Endothelial cell of umbilical vein (primary cell): ENCODE measurements at places on chromosomes 1 and 21. TPM values are rescaled to one million over a fixed set of nuclear protein-coding genes. Genes with fewer than 3 reads are reported as not detected.
A peak's percentile ranks its signal among the peaks of the same experiment; 100 is the strongest.

DNA sequence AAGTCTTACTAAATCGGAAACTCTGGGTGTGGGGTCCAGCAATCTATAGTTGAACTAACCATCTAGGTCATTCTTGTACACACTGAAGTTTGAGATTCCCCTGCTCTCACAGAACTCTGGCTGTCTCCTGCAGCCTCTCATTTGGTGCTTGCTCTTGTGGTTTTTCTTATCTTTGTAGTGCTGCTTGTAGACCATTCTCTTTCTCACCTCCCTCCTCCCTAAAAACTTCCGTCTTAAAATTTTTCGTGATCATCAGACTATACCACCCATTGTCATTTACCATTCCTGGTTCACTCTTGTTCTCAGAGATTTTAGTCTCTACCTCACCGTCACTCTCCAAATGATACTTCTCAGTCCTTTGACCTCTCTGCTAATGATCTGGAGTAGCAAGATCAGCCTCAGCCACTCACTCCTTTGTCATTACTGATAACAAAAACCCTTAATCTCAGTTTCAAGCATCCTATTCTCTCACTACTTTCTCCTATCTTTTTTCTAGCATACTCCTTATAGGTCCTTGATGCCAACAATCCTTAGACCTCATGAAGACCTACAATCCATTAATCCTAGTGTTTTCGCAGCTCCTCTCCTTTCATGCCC lies 13.0 kb upstream of the EPHX4 start:
- H3K27me3 ChIP-seq = no peaks in the 10 kb centered on the region
- H3K36me3 ChIP-seq = no peaks in the 10 kb centered on the region
- no peak overlapping the region for H3K4me3 ChIP-seq
- DNase-seq = no peak
- no peak overlapping the region for H3K27ac ChIP-seq

DNA sequence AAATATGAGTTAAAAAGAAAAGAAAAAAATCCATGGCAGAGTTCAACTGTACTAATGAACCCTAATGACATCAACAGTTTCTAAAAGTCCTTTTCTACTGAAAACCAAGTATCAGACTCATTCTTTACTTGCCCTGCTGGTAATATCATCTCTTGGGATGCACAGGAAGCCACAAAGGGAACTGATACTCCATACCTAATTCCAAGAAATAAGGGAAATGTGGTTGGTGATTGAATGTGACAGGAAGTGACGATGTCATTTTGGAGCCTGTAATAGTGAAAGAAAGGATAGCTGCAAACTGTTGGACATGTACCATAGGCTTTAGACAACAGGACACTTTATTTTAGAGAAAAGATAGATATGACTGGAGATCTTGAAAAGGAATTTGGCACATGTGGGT lies 98.7 kb upstream of the VAV3 start:
- no peaks in the 10 kb centered on the region for H3K4me1 ChIP-seq
- no peak overlapping the region for H3K27ac ChIP-seq
- H3K27me3 ChIP-seq = no peaks in the 10 kb centered on the region
- no peak overlapping the region for H3K4me3 ChIP-seq
- H3K36me3 ChIP-seq = no peaks in the 10 kb centered on the region

- peak within 1 kb of the TSS; percentile 74 for H3K4me3 ChIP-seq
- peaks cover 2% of the 10 kb centered on the region for H3K27me3 ChIP-seq
- no peak for DNase-seq
- peaks cover 6% of the 10 kb centered on the region for H3K36me3 ChIP-seq
Measured at GRCh38 chr1:207051191-207051943, at the start of gene YOD1. YOD1 (minus strand) TSS chr1:207051208; CDS start chr1:207051030, 178 bp downstream.

DNA sequence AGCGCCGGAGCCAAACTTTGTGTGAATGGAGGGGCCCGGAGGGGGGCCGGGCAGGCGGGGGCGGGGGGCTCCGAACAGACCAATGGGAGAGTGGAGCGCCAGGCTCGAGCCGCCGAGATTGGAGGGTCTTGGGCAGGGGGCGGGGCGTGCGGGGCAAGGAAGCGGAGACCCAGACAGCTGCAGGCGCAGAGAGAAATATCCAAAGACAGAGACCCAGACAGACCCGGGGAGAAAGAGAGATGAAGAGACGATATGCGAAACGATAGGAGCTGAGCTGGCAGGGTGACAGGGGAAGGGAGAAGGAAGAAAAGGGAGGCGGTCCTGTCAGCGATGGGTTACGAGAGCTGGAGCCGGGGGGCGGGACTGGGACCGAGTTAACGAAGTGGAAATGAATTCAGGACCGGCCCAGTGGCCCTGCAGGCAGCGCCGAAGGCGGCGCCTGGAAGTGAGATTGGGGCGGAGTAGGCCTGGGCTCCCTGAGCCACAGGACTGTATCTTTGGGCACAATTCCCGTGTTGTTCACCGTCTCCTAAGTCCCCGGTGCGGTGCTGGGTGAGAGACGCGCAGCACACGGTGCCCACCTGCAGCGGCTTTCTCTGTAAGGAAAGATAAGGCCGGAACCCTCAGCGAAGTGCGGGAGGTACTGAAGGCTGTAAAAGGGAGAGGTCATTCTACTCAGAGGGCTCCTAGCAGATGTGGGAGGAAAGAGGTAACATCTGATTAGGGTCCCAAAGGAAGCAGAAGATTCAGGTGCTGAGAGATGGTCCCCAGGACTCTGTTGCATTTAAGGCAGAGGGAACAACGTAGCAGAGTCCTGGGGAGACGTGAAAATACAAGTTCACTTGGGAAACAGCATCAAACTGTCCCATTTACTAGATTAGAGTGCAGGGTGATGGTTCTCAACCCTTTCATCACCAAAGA lies 543 bp upstream of the KCNJ10 start:
- peak; percentile 74 for DNase-seq
- peaks cover 7% of the 10 kb centered on the region for H3K4me1 ChIP-seq
- H3K27me3 ChIP-seq = peaks cover 28% of the 10 kb centered on the region
- H3K36me3 ChIP-seq = no peaks in the 10 kb centered on the region
- no peak overlapping the region for H3K27ac ChIP-seq

DNA sequence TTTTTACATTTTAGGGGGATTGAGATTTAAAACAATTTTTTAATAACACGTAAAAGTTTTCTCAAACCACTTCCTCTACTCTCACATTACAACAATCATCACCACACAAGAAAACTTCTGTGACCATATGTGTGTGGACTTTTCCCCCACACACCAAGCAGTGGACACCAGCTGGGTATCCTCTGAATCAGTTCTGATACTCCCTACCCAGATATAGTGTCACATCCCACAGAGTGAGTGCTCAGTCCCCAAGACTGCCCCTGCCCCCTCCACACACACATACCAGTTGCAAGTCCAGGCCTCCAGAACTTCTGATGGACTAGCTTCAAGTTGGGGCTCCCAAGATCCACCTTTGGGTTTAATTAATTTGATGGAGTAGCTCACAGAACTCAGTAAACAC lies 53.3 kb upstream of the QSOX1 start:
- H3K36me3 ChIP-seq = no peaks in the 10 kb centered on the region
- H3K4me1 ChIP-seq = no peaks in the 10 kb centered on the region
- DNase-seq = no peak

DNA sequence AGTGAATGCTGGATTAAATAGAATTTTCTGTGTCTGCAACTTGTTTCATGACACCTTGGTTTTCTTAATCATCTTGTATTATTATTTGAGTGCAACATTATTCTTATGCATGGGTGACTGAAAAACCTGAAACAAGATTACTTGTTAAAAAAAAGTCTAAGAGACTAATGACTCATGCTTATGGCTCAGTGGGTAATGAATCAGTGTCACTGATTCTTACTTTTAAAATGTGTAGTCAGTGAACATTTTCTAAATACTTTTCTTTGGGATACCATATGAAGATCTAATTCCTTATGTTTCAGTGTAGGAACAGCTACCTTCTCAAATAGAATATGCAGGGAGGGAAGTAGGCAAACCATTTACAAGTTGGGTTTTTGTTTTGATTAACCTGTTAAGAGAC lies 65.5 kb downstream of the PRKAA2 start:
- peaks cover 2% of the 10 kb centered on the region for H3K4me1 ChIP-seq
- no peak overlapping the region for H3K27ac ChIP-seq
- H3K4me3 ChIP-seq = no peak overlapping the region
- DNase-seq = peak; percentile 47

DNA sequence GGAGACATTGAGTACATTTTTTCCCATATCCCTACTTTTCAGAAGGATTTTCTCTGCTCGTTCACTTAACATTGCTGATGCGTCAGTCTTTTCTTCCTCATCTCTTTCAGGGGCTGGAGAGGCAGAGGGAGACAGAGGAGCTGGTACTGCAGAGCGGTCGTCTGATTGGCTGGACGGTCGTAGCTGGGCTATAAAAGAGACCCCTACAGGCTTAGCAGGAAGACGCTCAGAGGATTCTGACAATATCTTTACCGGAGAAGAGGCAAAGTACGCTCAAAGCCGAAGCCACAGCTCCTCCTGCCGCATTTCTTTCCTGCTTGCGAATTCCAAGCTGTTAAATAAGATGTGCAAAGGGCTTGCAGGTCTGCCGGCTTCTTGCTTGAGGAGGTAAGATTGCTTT lies at the start of gene RGS4:
Gene RGS4 (plus strand): TSS at position 220 of the 400 bp plus-strand sequence. CDS start 124 bp downstream, at position 344.
- H3K4me3 ChIP-seq = peak within 1 kb of the TSS; percentile 35
- peak within 1 kb of the TSS; percentile 69 for H3K27ac ChIP-seq
- DNase-seq = peak; percentile 94
- H3K27me3 ChIP-seq = no peaks in the 10 kb centered on the region

- H3K4me1 ChIP-seq = no peaks in the 10 kb centered on the region
- peaks cover 22% of the 10 kb centered on the region for H3K36me3 ChIP-seq
- DNase-seq = no peak
- no peak overlapping the region for H3K27ac ChIP-seq
- no peaks in the 10 kb centered on the region for H3K27me3 ChIP-seq
Measured at GRCh38 chr1:44312399-44313196, 42.5 kb downstream of the ERI3 start.

GRCh38 chr1:54698346-54698745 lies 17.3 kb upstream of the TTC4 start:
- DNase-seq = no peak
- H3K36me3 ChIP-seq = no peaks in the 10 kb centered on the region
- H3K4me1 ChIP-seq = no peaks in the 10 kb centered on the region
- peaks cover 2% of the 10 kb centered on the region for H3K27me3 ChIP-seq
- H3K27ac ChIP-seq = no peak overlapping the region

DNA sequence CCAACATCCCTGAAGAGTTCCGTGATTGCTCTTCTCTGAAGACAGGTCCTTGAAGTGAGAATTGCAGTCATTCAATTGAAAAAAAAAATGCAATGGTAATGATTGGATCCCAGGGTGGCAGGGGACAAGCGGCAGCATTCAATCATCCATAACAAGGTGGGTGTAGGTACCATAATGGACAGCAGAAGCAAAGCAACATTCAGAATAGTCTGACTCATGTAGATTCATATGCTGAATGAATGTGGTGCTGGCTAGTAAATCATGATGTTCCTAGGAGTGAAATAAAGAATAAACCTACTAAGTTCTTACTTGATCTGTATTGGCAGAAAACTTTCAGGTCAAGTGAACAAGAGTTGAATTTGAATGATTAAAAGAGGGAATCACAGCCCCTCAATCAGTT lies 319.6 kb downstream of the GPATCH2 start:
- no peak overlapping the region for H3K27ac ChIP-seq
- DNase-seq = no peak

GRCh38 chr1:154481053-154481452 lies 21.0 kb upstream of the TDRD10 start:
- H3K27ac ChIP-seq = peak overlapping the region; percentile 24
- peak; percentile 35 for DNase-seq
- no peaks in the 10 kb centered on the region for H3K27me3 ChIP-seq
- peaks cover 46% of the 10 kb centered on the region for H3K4me1 ChIP-seq
- peaks cover 15% of the 10 kb centered on the region for H3K36me3 ChIP-seq

GRCh38 chr21:44618909-44619308 lies 7.0 kb downstream of the KRTAP10-8 start:
- no peaks in the 10 kb centered on the region for H3K36me3 ChIP-seq
- no peak overlapping the region for H3K27ac ChIP-seq
- no peaks in the 10 kb centered on the region for H3K27me3 ChIP-seq
- H3K4me1 ChIP-seq = no peaks in the 10 kb centered on the region
- DNase-seq = no peak
- H3K4me3 ChIP-seq = no peak overlapping the region

- H3K27ac ChIP-seq = no peak overlapping the region
- H3K4me1 ChIP-seq = no peaks in the 10 kb centered on the region
- DNase-seq = no peak
- peaks cover 4% of the 10 kb centered on the region for H3K27me3 ChIP-seq
Measured at GRCh38 chr1:25707280-25708016, 90.9 kb downstream of the MAN1C1 start.

- no peak overlapping the region for H3K4me3 ChIP-seq
- peaks cover 4% of the 10 kb centered on the region for H3K4me1 ChIP-seq
- no peak overlapping the region for H3K27ac ChIP-seq
- DNase-seq = no peak
Measured at GRCh38 chr21:16086936-16087335, 357.2 kb downstream of the USP25 start.

ITLN2 gene
- polyA plus RNA-seq = 0.32 and 0.46 TPM in 2 replicates

FAM167B gene
- polyA plus RNA-seq = 2.1 and 2.3 TPM in 2 replicates

ATAD3C gene
- 0.01 TPM in 1 of 2 replicates, not detected in the other for polyA plus RNA-seq

DHCR24 gene
- 214 and 239 TPM in 2 replicates for polyA plus RNA-seq

PLA2G2C gene
- not detected in 2 replicates for polyA plus RNA-seq

ATP5PB gene
- polyA plus RNA-seq = 189 and 231 TPM in 2 replicates

RNF115 gene
- polyA plus RNA-seq = 6.4 and 7.6 TPM in 2 replicates

TNFSF18 gene
- 13.0 and 15.3 TPM in 2 replicates for polyA plus RNA-seq

DYRK1A gene
- polyA plus RNA-seq = 53.7 and 56.5 TPM in 2 replicates
